Cerebellar nuclear complex (tissue), 1 donor: ENCODE measurements at places on chromosomes 5 and 9.

- no peak for DNase-seq
Measured at GRCh38 chr9:77843871-77844155, 187.8 kb downstream of the GNAQ start.

- DNase-seq: no peak
Measured at GRCh38 chr9:112654282-112654681, 63.6 kb downstream of the INIP start.

GRCh38 chr5:5787373-5787772, 364.9 kb downstream of the ICE1 start:
- no peak for DNase-seq

DNA sequence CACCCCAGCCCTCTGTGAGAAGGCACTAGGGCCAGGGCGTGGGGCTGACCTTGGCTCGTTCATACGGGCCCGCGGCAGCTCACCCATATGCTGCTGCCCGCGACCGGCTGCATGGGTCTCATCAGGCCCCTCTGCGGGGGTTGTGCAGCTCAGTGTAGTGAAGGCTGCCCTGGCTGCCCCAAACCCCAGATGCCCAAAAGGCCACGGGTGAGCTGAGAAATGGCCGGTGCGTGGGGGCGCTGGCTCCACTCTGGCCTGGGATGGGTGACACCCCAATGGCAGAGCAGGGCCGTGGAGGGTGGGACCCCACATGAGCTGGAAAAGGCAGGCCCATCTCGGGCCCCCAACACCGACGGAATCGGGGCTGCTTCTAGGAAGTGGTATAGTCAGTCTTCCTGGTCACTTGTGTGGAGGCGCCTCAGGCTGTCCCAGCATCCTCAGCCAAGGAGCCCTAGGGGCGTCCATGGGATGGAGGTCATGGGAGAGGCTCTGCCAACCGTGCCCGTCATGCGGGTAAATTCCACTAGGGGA, 19.4 kb upstream of the LRRC14B start:
- DNase-seq: no peak

DNA sequence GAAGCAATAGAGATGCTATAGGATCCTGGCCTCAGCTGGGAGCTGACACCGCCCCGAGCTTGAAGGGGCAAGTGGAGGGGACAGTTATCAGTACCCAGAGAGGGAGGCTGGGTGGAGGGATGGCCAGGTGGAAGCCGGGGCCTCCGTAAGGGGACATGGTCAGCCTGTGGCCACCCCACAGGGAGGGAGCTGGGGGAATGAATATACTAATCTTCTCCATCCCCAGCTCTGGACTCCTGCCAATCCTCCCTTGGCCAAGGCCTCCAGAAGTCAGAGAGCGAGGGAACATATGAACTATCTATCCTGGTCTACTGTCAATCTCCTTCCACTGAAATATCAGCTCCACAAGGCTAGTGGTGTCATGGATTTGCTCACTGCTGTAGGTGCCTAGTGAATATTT, 109.3 kb downstream of the BOD1 start:
- DNase-seq: no peak

- DNase-seq: no peak
Measured at GRCh38 chr9:101480386-101480785, 44.8 kb upstream of the ALDOB start.

- no peak for DNase-seq
Measured at GRCh38 chr5:27652505-27652904, 614.1 kb upstream of the CDH9 start.

GRCh38 chr9:124220946-124221451, 36.8 kb upstream of the NEK6 start:
- DNase-seq: no peak

GRCh38 chr9:107948086-107948485, 458.5 kb upstream of the KLF4 start:
- no peak for DNase-seq

DNA sequence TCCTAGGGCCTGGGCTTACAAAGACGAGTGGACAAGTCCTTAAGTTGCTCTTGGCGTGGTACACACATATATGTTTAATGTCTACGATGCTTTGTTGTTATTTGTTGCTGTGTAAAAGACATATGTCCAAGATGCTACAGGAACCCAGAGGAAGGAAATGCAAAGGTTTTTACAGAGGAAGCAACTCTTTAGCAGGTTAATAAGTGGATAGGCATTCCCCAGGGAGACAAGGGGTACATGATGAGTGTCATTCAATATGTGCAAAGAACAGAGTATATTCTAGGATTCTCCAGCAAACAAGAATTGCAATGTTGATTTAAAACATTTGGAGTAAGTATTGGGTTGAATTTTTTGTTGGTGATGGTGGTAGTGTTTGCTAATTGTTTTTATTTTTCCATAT, 92.1 kb downstream of the PIP5K1B start:
- DNase-seq: no peak

- no peak for DNase-seq
Measured at GRCh38 chr9:137112564-137113384, 1.8 kb downstream of the DPP7 start.

DNA sequence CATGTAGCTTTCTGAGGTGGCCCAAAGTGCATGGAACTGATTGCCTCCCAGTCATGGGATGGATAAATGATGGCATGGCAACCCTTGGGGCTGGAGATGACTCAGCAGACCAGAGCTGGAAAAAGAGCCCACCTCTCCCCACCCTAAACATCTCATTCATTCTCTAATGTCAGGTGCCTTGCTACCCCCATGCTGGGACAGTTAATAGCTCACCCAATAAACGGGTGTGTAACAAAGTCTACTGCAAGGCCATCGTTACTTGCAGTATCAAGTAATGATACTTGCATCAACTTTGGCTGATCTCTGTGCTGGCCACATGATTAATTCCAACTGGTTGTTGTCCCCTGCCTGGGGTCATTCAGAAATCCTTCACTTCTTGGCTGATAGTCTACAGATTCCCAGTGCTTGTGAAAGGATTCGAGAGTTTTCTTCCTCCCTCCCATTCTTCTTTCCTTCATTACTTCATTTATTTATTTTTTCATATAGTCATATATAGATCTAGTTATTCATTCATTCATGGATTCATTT, 122.8 kb upstream of the TRIM32 start:
- DNase-seq: no peak

- no peak for DNase-seq
Measured at GRCh38 chr5:97838214-97838613, 655.2 kb upstream of the RIOK2 start.

DNA sequence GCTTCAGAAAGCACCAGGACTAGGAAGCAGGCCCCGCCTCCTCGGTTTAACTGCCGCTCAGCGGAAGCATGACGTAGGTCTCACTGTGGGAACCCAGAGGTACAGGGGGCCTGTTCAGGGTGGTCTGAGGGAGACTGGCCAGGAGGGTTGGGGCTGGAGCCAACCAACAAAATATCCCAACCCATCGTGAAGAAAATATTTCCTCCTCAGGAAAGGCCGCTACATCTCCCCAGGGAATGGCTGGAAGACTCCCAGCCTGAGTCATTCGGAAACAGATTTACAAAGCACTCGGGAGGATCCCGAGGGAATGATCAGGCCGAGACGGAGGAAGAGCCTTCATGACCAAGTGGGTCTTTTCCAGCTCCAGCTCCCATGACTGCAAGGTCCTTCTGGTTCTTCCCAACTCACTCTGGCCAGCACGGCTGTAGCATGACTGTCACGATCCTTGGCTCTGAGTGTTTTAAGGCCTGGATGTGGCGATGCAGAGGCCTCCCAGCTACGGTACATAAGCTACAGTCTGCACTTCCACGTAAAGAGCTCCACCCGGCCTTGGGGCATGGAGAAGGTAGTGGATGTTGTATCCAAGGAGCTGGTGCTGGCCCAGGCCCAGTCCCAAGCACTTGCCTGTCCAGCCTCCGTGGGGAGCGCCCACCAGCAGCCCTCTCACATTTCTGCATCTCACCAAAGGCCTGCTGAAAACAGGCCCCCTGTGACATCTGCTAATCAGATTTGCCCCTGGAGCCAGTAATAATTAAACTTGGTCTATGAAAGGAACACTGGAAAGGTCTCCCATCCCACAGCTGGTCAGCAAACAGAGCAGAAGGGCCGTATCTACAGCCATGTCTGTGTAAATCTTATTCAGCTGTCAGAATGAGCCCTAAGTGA, 100.6 kb downstream of the LHFPL2 start:
- no peak for DNase-seq

GRCh38 chr5:52875827-52876226, 88.1 kb downstream of the ITGA1 start:
- DNase-seq: no peak

GRCh38 chr9:82492274-82492673, 503.7 kb downstream of the SPATA31D1 start:
- DNase-seq: no peak

- DNase-seq: no peak
Measured at GRCh38 chr5:141800617-141801016, 77.6 kb downstream of the PCDH1 start.

GRCh38 chr9:132498531-132499210, 83.7 kb upstream of the BARHL1 start:
- DNase-seq: no peak

DNA sequence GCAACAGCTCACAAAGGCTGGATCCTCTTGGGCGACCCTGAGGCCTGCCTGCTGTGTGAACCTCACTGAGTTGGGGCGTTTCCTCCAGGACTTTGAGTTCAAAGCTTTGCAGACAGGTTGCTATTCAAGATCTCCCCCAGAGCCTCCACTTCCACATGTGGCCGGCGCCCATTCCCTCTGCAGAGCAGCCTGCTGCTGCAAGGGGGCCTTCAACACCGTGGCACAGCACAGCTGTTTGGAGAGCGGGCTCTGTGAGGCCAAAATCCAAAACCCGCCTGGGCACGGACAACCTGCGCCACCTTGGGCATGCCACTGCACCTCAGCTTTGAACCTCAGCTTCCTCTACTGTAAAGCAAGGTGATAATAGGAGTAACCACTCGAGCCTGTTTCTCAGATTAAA, 160.3 kb downstream of the DAB2IP start:
- DNase-seq: no peak

DNA sequence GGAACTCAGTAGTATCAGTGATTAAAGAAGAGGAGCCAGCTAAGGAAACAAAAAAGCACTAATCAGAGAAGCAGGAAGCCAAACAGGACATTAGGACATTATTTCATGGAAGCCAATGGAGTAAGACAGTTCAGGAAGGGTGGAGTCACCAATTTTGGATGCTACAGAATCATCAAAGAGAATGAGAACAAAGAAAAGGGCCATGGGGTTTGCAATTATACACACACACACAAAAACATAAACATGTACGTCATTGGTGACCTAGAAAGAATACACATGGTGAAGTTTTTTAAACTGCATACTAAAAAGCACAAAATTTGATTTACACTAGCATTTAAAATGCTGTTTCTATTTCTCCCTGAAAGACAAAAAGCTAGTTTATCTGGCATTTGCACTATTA, 96.8 kb upstream of the MRPS30 start:
- DNase-seq: no peak

DNA sequence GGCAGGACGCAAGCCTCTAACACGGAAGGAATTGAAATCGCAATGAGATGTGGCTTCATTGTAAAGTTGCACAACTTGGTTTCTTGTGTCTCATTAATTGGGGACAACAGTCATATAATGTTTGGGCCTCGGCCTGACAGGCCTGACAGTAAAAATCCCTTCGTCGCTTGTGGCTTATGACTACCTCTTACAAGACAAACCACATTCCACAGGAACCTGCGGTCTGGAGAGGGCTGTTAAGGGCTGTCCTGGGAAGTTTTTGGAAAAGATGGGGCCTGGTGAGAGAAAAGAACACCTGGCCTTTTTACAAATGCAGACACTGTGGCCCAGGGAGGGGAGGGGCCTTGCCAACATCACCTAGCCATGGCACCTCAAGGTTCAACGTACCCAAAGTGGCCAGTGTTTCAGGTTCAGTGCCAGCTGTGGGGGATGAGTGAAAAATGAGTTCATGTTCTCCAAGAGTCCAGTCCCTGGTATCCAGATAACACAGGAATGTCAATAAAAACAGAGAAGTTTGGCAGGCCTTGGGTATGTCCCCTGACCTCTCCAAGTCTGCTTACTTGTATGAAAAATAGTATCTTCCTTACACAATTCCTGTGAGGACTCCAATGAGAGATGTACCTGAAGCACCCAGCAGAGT, 22.2 kb downstream of the SHB start:
- no peak for DNase-seq

GRCh38 chr5:72692231-72692637, 124.2 kb upstream of the TNPO1 start:
- no peak for DNase-seq

DNA sequence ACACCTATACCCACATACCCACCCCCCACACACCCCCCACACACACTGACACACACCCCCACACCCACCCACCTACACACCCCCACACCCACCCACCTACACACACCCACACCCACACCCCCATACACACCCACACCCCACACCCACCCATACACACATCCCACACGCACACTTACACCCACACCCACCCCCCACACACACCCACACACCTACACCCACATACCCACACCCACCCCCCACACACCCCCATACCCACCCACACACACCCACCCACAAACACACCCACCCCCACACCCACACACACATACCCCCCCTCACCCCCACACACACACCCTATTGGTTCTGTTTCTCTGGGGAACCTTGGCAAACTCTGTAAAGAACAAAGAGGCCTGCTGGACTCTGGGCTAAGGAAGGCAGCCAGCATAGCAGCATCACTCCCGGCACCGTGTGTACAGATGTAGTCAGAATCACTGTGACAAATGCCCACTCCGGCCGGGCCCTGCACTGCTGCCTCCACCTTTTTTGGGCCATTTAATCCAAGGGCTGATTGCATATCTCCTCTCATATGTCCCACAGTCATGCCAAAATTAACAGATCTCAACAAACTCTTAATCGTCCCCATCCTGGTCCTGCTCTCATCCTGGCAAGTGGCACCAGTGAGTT, 42.3 kb downstream of the COL23A1 start:
- DNase-seq: no peak

GRCh38 chr5:34991486-34992238, 56.1 kb downstream of the AGXT2 start:
- no peak for DNase-seq

DNA sequence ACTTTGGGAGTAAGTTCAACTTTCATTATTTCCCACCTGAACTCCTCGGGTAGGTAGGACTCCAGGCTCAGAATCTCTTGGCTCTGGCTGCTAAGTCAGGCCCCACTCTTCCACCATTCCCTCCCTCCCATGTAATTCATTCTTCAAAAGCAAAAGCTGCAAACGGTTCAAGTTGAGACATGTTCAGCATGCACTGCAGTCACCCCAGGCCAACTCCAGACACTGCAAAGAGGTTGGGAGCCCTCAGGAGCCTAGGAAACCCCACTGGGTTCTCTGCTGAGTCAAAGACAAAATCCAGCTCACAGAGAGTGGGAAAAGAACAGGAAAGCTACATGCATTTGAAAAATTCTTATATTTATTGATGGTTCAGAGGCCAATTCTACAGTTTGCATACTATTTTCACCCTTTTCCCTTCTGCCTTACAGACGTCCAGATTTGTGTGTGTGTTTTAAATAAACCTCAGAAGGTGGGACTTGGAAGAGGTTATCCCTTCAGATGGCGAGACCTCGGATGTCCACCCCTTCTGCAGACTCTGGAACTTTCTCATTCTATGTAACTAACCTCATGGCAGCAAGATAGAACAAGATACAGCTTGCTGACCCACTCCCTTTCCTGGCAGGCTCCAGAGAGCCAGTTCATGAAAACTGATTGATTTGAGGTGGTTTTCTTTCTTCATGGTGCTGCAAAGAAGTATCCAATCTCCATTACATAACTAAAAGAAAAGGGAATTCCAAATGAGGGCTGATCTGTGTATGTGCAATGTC, 65.7 kb upstream of the EQTN start:
- DNase-seq: no peak
